Activated B cell treated with CpG ODN at 0.5 μM for 24 hours (primary cell): ENCODE measurements at places on chromosomes 1 and 21. TPM values are rescaled to one million over a fixed set of nuclear protein-coding genes. Genes with fewer than 3 reads are reported as not detected.

Gene SLFNL1
- total RNA-seq = 0.39 and 0.47 TPM in 2 replicates

Gene NCAM2
- not detected in 2 replicates for total RNA-seq

Gene SLC45A1
- 0.33 and 0.34 TPM in 2 replicates for total RNA-seq

Gene CD1D
- total RNA-seq = 4.6 and 5.0 TPM in 2 replicates

Gene FAM163A
- not detected in 2 replicates for total RNA-seq

Gene ADCY10
- total RNA-seq = 0.20 and 0.24 TPM in 2 replicates

Gene SLC44A3
- not detected in 2 replicates for total RNA-seq

Gene MTARC2
- total RNA-seq = 8.9 and 9.2 TPM in 2 replicates

Gene KCND3
- 0.04 and 0.10 TPM in 2 replicates for total RNA-seq

Gene FCRL2
- total RNA-seq = 48.0 and 51.6 TPM in 2 replicates

Gene DCST2
- total RNA-seq = 1.0 TPM in 1 of 2 replicates, not detected in the other

Gene CHRM3
- total RNA-seq = not detected in 2 replicates

Gene KDF1
- total RNA-seq = 0.59 and 0.75 TPM in 2 replicates

Gene CFHR3
- total RNA-seq = not detected in 2 replicates

Gene ACKR1
- total RNA-seq = 0.18 TPM in 1 of 2 replicates, not detected in the other

Gene OLIG2
- not detected in 2 replicates for total RNA-seq

Gene RPE65
- not detected in 2 replicates for total RNA-seq

Gene MUTYH
- 61.0 and 63.0 TPM in 2 replicates for total RNA-seq

Gene C1orf185
- not detected in 2 replicates for total RNA-seq
